ENCODE measurements at places on chromosomes 16 and 17.

- DNase-seq, result no peak
Measured at GRCh38 chr16:4586291-4586690, 28.4 kb downstream of the UBALD1 start.

- DNase-seq, result no peak
Measured at GRCh38 chr16:56116577-56116964, 74.7 kb upstream of the GNAO1 start.

DNA sequence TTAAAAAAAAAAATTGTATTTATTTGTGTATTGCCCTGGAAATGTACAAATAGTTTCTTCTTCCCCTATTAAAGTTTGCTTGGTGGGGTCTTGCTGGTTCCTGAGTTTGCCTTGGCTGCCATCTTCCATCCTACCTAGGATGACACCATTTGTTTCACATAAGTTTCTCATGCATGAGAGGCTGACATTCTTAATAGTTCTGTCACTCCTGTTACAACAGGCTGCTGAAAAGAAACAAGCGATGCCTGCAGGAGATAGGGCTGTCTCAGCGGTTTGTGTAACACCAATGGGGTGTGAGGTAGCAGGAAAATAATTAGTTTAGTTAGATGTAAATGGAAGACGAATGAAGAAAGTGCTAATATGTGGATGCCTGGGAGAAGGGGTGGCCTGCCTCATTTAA is 1000.9 kb upstream of the RBFOX1 start:
- DNase-seq, result no peak

GRCh38 chr17:74738051-74738996 is 1.3 kb downstream of the RAB37 start:
- DNase-seq, result no peak

- peak; percentile 54 for DNase-seq
Measured at GRCh38 chr17:45345554-45346215, 28.9 kb upstream of the MAP3K14 start.

DNA sequence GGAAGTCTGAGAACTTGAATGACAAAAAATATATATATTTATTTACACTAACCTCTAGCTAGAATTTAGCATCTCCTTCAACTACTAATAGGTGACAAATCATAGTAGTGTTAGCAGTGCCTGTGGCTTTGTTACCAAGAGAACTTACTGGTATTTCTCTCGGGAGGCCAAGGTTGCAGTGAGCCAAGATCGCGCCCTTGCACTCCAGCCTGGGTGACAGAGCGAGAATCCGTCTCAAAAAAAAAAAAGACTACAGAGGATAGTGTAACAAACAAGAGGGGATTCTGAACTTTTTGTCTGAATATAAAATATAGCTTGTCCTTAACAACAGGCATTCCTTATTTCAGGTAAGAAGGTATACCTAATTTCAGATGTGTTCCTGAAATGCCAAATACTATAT is 1.3 kb upstream of the SUZ12 start:
- no peak for DNase-seq

DNA sequence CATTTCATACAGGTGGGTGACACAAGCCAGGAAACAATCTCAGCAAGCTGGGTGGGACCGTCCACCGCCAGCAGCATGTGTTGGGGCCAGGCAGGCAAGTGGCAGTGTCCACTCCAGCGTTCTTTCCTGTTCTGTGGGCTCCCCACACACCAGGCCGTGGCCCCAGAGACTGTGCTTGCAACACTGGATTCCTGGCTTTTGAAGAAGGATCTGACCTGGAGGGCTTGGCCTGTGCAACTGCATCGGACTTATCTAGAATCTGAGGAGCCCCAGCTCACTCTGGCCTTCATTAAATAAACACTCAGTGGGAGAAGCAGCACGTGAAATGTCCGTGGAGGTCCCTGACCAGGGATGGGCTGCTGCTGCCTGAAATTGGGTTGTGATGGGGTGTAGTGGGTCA is 3.2 kb downstream of the KSR1 start:
- DNase-seq, result no peak

DNA sequence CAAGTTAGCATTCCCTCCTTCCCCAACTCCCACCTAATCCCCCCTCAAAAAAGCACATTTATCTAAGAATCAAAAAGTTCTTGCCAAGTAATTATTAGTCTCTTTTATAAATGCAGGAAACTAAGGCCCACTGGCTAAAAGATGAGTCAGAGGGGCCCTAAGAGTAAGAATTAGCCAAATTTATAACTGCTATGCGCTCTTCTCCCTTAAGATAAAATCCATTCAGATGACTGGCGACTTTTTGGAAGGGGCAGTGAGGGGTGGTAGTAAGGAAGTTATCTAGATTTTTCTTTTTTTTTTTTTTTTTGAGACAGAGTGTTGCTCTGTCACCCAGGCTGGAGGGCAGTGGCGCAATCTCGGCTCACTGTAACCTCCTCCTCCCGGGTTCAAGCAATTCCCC is 17.1 kb downstream of the ZNF652 start:
- DNase-seq, result no peak

DNA sequence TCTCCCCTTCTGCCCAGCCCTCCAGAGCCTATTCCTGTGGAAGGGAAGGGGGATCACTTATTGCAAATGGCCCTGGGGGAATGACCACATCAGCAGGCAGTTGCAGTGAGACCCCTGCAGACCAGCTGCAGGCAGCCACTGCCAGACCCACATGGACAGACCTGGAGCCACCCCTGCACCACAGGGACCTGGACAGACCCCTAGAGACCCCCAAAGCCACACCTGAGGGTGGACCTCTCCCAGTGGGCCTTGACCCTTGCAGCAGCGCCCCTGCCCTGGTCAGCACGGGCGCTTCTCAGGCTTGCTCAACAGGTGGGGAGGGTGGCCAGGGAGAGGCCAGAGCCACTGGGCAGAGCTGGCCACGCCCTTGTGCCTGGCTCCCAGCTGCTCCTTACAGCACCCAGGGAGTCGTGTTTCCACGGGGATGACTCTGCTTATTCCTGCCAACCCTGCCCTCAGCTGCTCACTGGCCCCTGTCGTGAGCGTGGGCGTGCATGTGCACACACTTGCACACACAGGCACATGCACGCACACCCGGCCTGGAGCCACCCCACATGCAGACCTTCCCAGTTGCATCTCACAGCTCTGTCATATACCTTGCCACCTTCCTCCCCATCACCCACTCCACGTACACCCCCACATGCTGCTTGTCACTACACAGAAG is 1.3 kb upstream of the SCN4A start:
- DNase-seq, result no peak

- no peak for DNase-seq
Measured at GRCh38 chr17:76920364-76921139, 52.3 kb downstream of the MGAT5B start.

- no peak for DNase-seq
Measured at GRCh38 chr16:76650582-76650981, 373.4 kb downstream of the CNTNAP4 start.

DNA sequence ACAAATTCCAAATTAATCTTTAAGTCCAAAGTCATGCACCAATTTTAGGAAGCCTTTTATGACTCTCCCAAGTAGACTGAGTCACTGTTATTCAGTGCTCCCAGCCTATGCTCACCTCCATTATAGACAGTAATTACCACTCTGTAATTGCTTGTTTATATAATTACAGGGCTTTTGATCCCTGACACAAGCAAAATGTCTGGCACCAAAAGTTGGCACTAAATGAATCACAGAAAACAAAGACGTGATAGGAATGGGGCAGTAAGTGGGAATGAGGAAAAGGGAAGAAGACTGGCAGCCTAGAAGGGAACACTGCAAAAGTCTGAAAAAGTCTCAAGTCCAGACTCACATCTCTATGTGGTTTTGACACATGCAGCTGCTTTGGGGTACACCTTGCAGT is 94.1 kb downstream of the SLC39A11 start:
- DNase-seq, result no peak

DNA sequence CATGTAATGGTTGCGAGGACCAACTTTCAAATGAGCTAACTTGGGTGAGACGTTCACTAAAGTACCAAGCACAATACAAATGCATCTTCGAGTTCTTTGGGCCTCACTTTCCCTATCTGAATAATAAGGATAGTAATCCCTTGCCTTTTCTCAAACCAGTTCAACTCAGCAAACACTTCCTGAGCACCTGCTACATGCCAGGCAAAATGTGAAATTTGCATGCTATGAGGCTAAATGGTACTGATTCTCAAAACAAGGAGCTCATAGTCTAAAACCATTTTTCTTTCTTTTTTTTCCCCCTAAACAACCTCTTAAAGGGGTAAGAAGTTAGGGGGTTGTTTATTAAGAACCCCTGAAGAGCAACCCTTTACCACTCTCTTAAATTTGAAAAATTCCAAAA is 101.4 kb upstream of the HLF start:
- DNase-seq, result no peak

DNA sequence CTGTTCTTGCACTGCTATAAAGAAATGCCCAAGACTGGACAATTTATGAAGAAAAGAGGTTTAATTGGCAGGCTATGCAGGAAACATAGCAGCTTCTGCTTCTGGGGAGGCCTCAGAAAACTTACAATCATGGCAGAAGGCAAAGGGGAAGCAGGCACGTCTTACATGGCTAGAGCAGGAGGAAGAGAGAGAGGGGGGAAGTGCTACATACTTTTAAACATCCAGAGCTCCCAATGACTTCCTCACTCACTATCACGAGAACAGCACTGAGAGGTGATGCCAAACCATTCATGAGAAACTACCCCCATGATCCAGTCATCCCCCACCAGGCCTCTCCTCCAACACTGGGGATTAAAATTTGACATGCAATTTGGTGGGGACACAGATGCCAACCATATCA is 13.3 kb downstream of the WFIKKN2 start:
- DNase-seq, result no peak

- DNase-seq, result no peak
Measured at GRCh38 chr17:28524476-28525424, 18.6 kb downstream of the FOXN1 start.

DNA sequence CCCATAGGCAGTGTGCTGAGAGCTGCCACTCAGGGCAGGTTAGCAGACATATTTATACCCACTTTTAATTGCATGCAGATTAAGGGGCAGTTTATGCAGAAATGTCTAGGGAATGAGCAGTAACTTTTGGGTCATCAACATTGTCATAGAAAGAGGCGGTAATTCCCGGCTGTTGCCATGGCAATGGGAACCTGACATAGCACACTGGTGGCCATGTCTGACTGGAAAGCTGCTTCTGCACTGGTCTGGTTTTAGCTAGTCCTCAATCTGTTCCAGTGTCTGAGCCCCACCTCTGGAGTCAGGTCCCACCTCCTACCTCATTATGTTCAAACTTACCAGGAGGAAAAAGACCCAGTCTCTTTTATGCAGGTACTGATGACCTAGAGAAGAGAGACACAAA is 31.5 kb upstream of the TNRC6C start:
- DNase-seq, result no peak

- no peak for DNase-seq
Measured at GRCh38 chr16:84391151-84392030, 23.1 kb downstream of the ATP2C2 start.
